ENCODE measurements at places on chromosomes 3 and 15.

- no peak for DNase-seq
- H3K27me3 ChIP-seq: no peaks in the 10 kb centered on the region
- H3K4me1 ChIP-seq: no peaks in the 10 kb centered on the region
- no peak overlapping the region for H3K4me3 ChIP-seq
Measured at GRCh38 chr3:60431599-60431958, 819.7 kb downstream of the FHIT start.

GRCh38 chr15:90209591-90209990, 8.5 kb downstream of the SEMA4B start:
- no peak overlapping the region for H3K4me3 ChIP-seq
- no peak for DNase-seq
- no peaks in the 10 kb centered on the region for H3K36me3 ChIP-seq
- H3K4me1 ChIP-seq: peaks cover 34% of the 10 kb centered on the region
- no peak overlapping the region for H3K27ac ChIP-seq
- H3K27me3 ChIP-seq: no peaks in the 10 kb centered on the region

DNA sequence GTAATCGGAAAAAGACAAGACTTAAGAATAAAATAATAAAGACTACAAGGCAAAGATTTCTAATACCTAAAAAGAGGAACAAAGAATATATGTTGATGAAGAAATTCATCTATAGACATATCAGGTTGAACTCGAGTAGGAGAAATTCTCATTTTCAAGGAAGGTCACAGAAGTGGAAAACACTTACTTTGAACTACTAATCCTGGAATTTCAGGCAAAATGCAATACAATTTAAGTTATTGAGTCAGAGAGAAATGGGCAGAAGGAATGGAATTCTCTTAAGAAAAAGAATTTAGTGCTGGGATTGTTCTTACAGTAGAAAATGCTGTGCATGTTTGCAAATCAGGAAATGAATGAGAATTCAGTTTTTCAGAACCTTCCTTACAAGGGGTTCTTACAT, 135.9 kb upstream of the TGFBR2 start:
- no peaks in the 10 kb centered on the region for H3K36me3 ChIP-seq
- H3K4me3 ChIP-seq: no peak overlapping the region
- H3K4me1 ChIP-seq: no peaks in the 10 kb centered on the region
- H3K27me3 ChIP-seq: no peaks in the 10 kb centered on the region

DNA sequence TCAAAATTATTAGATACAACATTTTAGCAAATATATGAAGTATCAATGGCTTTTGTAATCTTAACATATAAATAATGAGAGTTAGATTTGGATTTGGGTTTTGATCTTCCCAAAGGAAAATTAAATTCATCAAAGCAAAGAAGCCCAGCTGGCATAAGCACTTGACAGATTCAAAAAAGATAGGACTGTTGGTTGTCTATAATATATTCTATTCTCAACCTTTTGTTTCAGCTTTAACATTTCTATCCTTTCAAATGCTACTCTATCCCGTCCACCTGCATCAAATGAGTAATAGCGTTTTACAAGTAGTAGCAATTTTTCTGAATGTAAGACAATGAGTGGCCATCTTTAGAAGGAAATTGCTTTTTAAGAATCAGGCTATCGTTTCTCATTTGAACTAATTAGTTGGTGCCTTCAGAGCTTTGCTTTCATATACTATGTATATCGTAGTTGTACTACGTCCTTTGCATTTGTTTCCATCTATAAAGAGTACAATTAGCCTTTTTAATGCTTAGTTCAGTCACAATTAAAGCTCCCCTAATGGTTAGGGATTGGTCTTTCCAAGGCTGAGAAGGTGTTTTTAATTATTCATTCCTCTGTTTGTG, 278.0 kb downstream of the UBE2E2 start:
- no peaks in the 10 kb centered on the region for H3K36me3 ChIP-seq
- no peak for DNase-seq
- no peak overlapping the region for H3K4me3 ChIP-seq
- H3K4me1 ChIP-seq: no peaks in the 10 kb centered on the region
- no peak overlapping the region for H3K27ac ChIP-seq
- H3K27me3 ChIP-seq: no peaks in the 10 kb centered on the region

GRCh38 chr15:85514413-85514812, 134.0 kb downstream of the AKAP13 start:
- no peaks in the 10 kb centered on the region for H3K36me3 ChIP-seq
- no peaks in the 10 kb centered on the region for H3K27me3 ChIP-seq
- no peak overlapping the region for H3K4me3 ChIP-seq
- no peak for DNase-seq
- H3K4me1 ChIP-seq: no peaks in the 10 kb centered on the region
- no peak overlapping the region for H3K27ac ChIP-seq

DNA sequence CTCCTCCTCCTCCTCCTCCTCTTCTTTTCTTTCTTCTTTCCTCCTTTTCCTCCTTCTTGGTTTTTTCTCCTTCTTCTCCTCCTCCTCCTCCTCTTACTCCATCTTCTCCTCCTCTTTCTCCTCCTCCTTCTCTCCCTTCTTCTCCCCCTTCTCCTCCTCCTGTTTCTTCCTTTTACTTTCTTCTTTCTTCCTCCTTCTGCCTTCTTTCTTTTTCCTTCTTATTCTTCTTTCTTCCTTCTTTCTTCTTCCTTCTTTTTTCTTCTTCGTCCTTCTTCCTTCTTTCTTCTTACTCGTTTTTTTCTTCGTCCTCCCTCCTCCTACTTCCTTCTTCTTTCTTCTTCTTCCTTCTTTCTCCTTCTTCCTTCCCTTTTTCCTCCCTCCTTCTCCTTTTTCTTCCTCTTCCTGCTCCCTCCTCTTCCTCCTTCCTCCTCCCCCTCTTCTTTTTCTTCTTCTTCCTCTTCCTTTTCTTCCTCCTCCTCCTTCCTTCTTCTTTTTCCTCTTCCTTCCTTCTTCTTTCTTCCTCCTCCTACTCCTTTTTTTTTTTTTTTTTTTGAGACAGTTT, 92.1 kb downstream of the SLMAP start:
- H3K27me3 ChIP-seq: no peaks in the 10 kb centered on the region
- no peak overlapping the region for H3K27ac ChIP-seq
- no peaks in the 10 kb centered on the region for H3K36me3 ChIP-seq
- peaks cover 2% of the 10 kb centered on the region for H3K4me1 ChIP-seq
- H3K4me3 ChIP-seq: no peak overlapping the region

Measured in pancreas (tissue), 10 donors.